Stimulated activated CD4-positive, alpha-beta T cell treated with anti-CD3 and anti-CD28 coated beads, Interleukin-1b, Interleukin-23, amount 100 ng/mL, for 1 hour (primary cell): ENCODE measurements at places on chromosomes 12 and 14.

DNA sequence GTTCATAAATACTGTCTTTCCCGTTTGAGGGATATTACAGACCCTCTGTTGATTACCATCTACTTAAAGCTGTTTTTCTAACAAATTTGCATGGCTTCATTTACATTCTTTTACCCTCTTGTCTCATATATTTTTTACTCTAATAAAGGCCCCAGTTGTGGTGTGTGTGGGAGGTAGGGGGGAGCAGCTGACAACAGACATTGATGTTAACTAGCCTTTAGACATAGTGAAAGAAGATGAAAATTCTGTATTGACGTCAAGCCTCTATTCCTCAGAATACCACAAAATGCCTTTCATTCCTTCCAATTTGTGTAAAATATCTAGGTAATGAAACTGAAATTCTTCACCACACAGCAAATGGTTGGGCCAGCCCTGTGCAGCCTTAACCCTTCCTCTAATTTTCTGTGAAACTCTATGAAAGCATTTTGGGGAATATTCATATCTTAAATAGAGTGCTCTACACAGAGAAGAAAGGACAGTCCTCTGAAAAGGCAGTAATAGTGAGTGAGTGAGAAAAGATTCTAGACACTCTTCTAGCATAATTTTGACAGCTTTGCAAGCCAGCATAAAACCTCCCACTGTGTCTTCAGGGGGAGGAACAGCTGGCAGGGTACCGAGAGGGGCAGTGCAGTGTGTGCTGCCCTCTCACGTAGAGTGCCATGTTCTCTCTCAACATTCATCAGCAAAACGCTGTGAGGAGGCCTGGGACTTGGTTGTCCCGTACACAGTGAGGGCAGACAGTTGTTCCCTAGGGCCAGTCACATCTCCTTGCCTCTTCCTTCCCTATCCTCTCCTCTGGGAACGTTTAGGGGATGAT, 20.1 kb upstream of the CERS5 start:
- no peak for DNase-seq

DNA sequence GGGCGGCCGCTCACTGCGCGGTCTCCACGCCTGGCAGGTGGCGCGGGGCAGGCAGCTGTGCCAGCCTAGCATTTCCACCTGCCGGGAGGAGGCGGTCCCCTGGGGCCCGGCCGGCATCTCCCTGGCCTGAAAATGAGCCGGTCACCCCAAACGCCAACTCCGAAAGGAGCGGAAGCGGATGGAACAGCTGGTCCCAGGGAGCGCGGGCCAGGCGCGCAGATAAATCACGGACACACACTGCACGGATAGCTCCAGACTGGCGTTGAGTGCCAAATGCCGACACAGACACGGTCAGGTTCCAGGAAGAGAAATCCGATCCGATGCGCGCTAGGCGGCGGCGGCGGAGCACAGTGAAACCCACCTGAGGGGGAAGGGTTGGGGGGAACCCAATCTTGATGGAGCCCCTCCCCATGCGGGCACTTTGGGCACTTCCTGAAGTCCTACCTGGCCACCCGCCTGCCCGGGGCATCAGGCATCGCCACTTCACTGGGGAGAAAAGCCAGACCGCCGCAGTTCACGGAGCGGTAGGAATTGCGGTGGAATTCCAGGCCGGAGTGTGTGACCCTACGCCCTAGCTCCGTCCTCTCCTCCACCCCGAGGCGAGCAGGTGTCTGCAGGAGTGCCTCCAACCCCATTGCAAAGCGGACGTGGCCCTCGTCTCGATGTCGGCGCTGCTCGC, 624 bp upstream of the PLEKHD1 start:
- no peak for DNase-seq

DNA sequence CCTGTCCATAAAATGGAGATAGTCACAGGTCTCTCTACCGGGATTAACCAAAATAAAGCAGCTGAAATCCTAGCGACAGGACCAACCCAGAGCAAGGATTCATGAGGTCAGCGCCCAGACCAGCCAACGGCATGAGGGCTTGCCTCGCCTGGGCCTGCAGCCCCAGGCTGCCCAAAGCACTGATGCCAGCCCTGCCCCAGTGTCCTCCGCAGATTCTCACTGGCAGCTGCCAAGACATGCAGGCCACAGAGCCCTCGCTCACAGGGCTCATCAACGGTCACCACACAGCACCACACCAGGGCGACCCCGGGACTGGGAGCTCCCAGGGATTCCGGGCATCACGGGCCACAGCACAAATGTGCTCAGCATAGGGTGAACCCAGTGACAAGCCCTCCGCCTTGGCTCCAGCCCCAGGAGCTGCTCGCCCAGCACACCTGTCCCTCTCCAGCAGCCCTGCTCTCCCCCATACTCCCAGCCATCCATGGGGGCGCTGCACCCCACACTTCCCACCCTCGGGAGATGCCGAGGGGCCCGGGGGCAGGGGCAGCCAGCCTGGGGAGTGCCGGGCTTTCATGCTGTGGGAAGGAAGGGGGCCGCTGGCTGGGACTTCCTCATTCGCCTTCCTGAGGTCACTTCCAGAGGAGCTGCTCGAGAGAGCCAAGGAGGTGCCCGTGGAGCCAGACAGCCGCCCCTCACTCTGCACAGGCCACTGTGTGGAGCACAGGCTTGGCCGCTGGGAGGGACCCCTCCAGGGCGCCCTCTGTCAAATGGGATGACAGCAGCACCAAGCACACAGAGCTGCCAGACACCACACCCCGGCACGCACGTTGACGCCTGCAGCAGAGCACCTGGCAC, 14.1 kb downstream of the RAB35 start:
- no peak for DNase-seq

DNA sequence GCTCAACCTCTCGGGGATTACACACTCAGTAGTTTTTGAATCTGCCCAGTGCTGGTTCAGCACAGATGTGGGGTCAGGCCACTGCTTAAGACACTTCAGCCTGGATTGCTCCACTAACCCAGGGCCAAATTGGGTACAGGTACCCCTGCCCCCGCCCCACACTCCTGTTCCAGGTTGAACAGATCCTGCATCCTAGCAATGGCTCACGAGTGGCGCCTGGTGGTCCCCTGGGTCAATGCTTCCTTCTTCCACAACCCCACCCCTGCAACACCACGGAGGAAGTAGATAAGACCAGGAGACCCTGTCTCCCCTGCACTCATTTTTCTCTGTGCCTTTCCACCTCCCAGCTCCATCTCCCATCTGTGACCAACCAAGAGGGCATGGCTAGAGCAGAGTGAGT, 108.4 kb downstream of the ESRRB start:
- no peak for DNase-seq

- no peak for DNase-seq
Measured at GRCh38 chr12:57816855-57817151, 1.7 kb downstream of the AVIL start.

- DNase-seq = no peak
Measured at GRCh38 chr12:78085542-78086182, 255.0 kb downstream of the NAV3 start.

DNA sequence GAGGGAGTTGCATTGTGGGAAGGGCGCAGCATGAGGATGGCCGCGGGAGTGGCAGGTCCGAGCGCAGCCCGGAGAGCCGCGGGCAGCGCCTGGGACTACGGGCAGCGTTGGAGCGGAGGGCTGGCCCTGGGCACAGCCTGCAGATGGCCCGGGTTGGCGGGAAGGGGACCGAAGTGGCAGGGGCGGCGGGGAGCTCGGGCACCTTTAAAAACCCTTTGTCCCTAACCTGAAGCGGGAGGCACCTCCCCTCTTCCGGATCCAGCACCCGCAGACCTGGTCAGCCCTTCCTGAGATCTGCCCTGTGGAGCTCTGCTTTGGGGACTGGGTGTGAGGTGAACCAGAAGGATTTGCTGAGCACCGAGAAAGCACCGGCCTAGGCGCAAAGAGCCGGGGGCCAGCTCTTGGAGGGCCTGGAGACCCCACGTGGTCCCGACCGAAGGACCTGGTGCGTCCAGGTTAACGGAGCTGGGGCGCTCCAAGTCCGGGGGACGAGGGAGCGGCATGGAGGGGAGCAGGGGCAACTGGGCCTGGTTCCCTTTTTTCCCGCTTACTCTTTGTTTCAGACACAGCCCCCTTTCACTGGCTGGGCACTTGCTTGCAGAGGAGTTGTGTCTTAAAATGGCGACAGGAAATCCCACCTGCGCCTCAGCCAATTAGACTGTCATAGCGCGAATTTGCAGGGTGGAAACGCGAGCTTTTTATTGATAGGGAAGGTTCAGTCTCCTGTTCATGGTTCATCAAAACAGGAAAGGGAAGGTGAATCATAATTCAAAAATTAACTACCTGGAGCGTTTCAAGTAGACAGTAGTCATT, 792 bp upstream of the SLC38A1 start:
- no peak for DNase-seq

DNA sequence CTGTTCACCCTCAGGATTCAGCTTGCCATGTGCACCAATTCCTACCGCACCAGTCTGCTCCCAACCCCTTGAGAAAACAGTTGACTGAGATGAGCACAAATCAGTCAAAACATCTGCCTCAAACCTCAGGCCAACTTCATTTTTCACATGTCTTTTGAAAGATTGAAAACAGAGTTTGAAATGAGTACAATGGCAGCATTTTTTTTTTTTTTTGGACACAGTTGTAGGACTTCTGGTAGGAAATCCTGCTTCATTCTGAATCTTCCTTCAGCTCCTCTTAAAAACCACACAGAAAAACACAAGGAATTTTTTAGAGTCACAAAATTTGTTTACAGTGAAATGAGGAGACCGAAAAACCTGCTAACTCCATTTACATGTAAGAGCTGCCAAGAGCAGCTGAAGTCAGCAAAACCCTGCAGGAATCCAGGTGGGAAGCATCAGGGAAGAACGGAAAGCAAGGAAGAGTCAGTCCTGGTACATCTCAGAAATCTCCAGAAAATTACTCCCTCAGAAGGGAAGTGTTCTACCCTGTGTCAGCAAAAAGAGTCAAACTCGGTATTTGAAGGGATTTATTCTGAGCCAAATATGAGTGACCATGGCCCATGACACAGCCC, 100.3 kb upstream of the TMTC1 start:
- DNase-seq = no peak

- peak; percentile 52 for DNase-seq
Measured at GRCh38 chr14:69643430-69644200, 32.2 kb downstream of the SUSD6 start.

GRCh38 chr12:47249082-47249481, 169.3 kb upstream of the AMIGO2 start:
- DNase-seq = no peak

DNA sequence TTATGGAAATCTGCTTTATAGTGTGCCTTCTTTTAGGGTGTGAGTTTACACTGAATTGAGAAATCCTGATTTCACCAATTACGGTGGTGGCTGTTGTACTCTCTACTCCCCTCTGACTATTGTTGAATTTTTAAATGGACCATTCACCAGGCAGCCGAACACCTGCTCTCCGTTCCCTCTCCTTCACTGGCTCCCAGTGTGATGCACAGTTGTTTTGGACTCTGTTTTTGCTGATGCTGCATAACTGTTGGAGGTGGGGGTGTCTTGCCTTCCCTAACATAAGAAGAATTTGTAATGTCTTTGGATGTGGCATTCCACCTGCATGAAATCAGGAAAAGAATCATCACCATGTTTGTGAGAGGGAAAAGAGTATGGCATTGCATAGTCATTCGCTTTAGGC, 341.2 kb downstream of the SNAPC1 start:
- no peak for DNase-seq

DNA sequence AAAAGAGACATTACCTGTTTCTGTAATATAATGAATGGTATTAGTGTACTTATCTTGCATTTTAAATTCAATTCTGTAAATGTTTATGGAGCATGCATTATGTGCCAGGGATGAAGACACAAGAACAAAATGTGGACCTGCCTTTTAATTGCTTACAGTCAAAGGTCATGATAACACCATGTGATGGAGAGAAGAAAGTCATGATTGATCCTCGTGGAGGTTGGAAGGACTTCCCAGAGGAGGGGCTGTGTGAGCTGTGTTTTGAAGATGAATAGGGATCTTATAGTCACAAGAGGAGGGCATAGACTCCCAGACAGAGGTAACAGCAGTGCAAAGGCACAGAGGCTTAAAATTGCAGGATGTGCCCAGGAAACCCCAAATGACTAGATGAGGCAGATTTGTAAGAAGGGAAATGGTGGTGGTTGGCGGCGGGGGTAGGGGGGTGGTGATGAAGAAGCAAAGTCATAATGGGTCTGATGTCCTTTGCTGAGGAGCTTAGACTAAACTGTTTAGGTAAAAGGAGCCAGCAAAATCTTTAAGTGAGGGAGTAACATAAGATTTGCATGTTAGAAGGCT, 151.5 kb downstream of the PRKCH start:
- DNase-seq = no peak

DNA sequence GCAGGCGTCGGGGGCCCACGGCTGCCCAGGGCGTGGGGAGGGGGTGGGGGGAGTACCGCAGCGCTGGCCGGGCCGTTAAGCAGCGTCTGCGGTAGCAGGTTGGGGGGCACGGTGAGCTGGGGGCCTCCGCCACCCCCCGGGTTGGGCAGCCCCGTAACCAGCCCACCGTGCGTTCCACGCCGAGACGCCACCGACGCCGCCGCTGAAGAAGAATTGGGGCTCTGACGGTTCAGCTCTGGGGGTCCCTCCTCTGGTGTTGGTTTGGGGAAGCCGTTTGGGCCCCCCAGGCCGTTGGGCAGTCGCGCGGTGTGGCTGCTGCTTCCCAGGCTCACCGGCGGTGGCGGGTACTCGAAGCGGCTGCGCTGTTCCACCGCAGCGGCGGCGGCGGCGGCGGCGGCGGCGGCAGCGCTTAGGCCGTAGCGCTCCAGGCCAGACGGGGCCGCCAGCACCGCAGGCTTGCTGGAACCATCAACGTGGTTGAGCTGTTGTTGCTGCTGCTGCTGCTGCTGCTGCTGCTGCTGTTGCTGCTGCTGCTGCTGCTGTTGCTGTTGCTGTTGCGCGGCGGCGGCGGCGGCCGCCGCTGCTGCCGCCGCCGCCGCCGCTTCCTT, 1.5 kb downstream of the IRF2BPL start:
- no peak for DNase-seq

DNA sequence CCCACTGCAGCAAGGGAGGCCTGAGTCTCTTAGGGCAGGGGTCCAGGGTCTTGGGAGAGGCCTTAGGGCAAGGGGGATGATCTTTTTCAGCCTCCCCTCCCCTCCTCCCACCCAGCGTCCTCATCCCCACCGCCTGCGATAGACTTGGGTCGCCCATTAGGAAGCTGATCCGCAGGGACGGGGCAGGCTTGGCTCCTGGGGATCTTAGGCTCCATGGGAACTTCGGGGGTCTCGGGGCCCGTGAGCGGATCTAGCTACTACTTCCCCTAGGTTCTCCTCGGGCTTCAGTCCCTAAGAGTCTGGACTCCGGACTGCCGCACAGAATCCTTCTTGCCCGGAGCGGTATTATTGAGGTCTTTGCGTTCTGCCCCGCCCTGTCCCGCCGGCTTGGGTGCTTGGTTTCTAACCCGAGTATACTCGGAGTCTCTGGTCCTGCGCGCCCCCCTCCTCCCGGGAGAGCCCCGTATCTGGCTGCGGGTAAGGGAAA, 2.2 kb upstream of the PTHLH start:
- DNase-seq = no peak
